ENCODE measurements at places on chromosomes 7 and 10.
A peak's percentile ranks its signal among the peaks of the same experiment; 100 is the strongest.

DNA sequence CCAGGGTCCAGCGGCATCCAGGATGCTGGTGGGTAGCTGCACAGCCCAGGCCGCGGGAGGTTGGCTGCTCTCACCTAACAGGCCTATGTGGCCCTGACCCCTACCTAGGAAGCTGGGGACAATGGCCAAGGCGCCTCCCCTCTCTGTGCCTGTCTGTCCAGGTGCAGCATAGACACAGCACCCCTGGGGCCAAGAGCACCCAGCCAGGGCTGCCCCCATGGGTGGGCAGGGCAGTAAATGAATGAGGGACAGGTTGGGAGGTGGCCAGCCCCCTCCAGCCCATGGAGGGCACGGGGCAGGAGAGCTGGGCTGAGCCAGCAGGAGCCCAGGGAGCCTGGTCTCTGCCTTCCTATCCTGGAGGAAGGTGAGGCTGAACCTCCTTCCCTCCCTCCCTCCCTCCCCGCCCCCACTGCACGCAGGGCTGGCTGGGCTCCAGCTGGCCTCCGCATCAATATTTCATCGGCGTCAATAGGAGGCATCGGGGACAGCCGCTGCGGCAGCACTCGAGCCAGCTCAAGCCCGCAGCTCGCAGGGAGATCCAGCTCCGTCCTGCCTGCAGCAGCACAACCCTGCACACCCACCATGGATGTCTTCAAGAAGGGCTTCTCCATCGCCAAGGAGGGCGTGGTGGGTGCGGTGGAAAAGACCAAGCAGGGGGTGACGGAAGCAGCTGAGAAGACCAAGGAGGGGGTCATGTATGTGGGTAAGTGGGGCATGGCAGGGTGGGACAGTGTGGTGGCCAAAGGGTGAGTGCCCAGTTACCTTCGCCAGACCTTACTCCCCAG lies at the start of gene SNCG:
SNCG (plus strand) TSS at position 484 of the 785 bp plus-strand sequence; CDS start at position 583, 99 bp downstream.
- no peak for DNase-seq

- no peak for DNase-seq
These were observed 129.2 kb downstream of the TNS3 start for GRCh38 chr7:47452715-47453092.

- no peak for DNase-seq
These were observed 1631.5 kb upstream of the LRRTM3 start for GRCh38 chr10:65294329-65294728.

- no peak for DNase-seq
These were observed 1254.4 kb upstream of the PHF14 start for GRCh38 chr7:9719303-9719702.

DNA sequence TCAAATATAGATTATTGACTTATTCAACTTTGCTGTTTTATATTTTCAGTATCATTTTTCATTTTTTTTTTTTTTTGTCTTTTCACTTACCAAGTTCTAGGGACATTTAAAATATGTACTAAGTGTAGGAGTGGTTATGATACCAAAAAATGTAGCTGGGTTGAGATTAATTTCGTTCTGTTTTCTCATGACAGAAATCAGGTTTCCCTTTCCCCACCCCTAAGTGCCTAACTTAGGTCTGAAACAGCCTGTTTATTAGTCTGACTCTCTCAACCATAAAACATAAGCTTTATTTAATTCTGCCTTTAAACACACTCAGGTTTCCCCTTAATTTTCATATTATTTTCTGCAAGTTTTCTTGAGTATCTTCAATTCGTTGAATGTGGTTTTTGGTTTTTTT lies 22.1 kb downstream of the TMEM106B start:
- no peak for DNase-seq

DNA sequence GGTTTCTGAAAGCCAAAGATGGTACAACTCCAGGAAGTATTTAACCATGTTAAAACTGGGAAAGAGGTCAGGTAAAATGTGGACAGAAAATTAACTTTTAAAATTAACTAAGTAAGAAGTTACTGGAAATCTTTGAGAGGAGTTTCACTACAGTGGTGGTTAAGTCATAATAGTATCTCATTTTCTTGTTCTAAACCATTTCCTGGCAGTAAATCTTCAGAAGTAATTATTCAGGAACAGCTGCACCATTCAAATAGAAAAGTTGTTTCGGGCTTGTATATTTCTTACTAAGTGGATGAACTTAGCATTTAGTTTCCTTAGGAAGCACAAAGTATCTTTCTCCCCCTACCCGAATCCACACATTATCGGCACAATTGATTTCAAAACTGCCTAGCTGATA lies 27.1 kb downstream of the COPG2 start:
- no peak for DNase-seq

DNA sequence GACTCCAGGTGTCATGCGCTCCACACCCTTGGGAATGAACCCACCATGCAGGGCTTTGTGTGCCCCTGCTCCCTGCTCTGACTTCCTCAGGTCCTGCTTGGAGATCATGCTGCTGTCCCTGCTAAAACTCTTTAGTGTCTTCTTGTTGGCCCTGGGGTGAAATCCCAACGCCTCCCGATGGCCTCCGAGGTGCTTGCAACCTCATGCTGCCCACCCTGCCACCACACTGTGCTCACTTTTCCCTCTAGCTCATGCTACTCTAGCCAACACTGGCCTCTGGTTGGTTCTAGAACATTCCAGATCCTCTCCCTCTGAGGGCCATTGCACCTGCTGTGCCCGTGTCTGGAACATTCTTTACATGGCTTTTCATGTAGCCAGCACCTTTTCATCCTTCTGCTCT lies 227.7 kb downstream of the ADAM12 start:
- no peak for DNase-seq

- no peak for DNase-seq
These were observed 217.0 kb upstream of the PODXL start for GRCh38 chr7:131773413-131773812.

- DNase-seq = peak; percentile 94
These were observed at the start of gene CHST12 for GRCh38 chr7:2403014-2403717. CHST12 (plus strand) TSS chr7:2403611; CDS start chr7:2432640, 29,029 bp downstream.

- no peak for DNase-seq
These were observed 6.3 kb upstream of the KCNMA1 start for GRCh38 chr10:77643795-77644468.

DNA sequence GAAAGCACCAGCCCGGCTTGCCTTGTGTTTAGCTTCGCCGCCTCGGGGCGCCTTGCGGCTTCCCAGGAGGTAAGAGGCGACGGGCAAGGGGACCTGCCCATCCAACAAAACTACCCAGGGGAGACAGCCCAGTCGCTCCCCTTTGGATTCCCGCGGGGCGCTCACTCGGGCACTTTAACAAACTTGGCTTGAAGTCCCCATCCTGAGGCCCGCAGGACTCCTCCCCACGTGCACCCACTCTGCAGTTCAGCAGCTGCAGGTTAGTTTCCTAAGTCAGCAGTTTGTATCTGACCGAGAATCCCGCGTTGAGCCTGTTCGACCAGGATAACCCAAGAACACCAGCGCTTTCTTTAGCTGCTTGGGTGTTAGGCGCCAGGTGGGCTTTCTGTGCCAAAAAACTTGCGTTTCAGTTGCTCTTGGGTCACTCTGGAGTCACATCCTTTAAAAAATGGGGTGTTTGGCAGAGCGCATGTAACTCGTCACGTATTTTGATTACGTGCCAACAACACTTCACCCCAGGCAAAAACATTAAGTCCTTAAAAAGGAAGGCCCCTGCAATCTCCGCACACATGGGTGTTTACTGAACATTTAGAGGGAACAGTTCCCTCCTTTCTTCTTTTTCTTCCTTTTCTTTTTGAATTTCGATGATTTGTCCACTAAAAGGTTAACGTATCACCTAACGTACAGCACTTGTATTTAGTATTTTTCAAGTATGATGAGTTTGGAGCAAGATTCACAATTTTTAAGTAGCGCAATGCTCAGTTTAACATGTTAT lies 876 bp downstream of the DNAH11 start:
- DNase-seq = peak; percentile 35

GRCh38 chr7:37230221-37230620 lies 218.4 kb downstream of the ELMO1 start:
- no peak for DNase-seq

DNA sequence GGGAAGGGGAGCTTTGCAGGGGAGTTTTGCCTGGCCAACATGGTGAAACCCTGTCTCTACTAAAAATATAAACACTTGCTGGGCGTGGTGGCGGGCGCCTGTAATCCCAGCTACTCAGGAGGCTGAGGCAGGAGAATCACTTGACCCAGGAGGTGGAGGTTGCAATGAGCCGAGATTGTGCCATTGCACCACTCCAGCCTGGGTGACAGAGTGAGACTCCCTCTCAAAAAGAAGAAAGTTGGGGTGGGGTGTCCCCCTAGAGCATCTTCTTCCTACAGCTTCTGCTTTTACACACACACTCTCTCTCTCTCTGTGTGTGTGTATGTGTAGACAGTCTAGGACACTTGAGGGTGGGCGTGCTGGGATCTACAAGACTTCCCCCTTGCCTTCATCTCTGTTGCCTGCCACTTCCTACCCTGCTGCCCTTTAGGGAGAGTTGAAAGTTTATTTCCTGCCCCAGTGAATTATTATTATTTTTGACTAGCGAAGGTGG lies 21.7 kb downstream of the PLAU start:
- no peak for DNase-seq

DNA sequence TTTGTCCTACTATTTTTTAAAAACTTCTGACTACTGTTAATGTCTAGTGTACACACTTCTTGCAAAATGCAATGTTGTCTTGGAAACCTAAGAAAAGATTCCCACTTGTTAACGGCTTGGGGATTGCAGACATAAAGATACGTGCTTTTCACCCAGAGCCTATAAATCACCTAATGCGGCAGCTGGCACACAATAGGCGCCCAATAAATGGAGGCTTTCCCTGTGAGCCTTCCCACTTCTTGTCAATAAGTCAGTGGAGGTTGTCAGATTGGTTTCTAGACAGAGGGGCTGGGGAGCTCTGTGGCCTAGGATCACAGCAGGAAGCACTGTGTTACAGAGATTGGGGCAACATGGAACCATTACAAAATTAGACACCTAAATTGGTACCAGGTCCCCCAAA lies 74.7 kb downstream of the VSTM4 start:
- no peak for DNase-seq

GRCh38 chr7:45430397-45430796 lies 143.8 kb upstream of the ADCY1 start:
- no peak for DNase-seq

DNA sequence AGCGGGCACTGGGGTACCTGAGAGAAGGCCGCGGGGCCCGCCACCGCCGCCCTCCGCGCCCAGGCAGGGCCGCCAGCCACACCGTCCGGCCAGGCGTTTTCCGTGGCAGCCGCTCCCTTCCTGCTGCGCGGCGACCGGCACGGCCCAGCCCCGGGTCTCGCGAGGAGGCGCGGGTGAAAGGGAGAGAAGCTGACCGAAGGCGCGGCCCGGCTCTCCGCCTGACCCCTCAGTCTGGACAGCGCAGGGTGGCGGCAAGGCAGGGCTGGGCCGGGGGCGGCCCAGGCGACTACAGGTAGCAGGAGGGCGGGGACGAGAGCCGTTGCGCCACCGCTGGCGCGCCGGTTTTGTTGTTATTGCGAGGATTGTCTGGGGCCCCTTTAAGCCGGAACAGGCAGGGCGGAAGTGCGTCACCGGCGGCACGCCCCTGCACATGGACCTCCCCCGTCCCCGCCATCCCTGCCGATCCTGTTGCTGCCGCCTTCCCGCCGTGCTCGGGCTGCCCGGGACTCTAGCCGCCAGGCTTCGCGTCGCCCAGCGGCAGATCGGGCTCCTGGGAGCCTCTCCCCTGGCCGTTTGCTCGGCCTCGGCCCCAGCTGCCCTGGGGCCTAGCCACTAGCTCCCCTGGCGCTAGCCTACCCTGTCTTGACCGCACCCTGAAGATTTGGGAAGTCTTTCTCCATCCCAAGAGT lies at the start of gene HERPUD2:
HERPUD2 (minus strand) TSS at position 352 of the 689 bp plus-strand sequence. CDS start 805 bp downstream, outside the sequence.
- peak; percentile 85 for DNase-seq

GRCh38 chr10:11098666-11099065 lies 81.0 kb downstream of the CELF2 start:
- DNase-seq = no peak

GRCh38 chr7:151110941-151111645 lies 24.8 kb downstream of the AGAP3 start:
- DNase-seq = peak; percentile 73

DNA sequence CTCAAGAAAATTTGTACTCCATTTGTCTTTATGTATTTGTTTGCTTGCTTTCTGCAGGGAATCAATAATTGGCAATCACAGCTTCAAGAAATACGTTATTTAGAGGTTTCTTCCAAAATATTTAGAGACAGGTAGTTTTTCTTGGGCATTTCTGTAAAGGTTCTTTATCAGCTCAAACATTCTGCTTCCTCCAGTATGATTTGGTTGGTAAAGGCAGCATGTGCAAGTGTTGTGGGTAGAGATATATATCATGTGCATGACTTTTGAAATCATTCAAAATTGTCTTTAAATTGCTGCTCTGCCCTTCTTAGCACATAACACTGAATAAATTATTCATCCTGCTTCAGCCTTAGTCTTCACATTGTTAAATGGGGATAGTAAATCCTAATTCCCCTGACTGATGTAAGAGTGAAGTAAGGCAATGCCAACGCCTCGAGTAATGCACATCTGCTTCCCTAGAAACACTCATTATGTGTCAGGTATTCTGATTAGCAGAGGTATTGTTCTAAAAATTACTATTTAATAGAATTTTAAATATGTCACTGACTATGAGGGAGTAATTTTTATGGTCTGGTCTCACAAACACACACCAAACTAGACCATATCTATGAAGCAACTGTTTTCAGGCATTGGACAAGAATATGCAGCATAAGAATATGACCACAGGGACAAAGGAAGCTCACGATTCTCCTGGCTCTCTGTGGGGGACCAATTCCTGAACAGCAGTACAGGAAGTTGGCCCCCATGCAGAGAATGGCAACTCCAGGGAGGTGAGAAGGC lies 77.3 kb upstream of the AKR1E2 start:
- DNase-seq = no peak

DNA sequence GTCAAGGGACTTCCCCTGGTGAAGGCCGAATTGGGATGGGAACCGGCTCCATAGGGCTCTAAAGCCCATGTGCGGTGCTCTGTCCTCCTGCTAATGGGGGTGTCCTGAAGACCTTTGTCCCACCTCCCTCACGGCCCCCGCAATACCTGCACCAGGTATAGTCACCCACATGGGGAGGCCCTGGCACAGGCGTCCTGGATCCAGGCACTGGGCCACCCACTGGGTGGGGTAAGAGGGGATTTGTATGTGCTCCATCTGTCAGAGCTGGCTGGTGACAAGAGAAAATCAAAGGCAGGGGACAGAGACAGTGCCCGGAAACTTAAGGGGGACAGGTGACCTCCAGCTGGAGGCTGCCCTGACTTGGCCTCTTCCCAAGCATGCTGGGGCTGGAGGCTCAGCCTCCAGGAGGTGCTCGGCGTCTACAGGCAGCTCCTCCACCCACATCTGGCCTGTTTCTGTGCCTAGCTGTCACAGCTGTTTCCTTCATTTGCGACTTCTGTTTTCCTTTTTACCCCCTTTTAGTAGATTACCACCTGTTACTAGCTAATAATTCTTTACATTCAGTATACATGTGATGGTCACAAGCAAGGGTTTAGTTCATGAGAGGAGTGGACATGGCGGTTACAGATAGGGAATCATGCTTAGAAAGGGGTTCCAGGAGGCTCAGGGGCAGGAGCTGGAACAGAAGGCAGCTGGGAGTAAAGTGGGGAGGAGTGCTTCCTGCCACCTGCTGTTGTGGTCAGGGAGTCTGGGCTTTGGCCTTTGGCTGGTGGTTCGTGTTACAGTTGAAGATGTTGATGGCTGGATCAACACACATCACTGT lies 2.3 kb upstream of the CUZD1 start:
- no peak for DNase-seq

- DNase-seq = no peak
These were observed 8.3 kb downstream of the NEBL start for GRCh38 chr10:20888620-20889330.
